Right atrium auricular region (tissue), 2 donors: ENCODE measurements at places on chromosomes 5 and 9.

GRCh38 chr5:37197340-37198050 is 51.7 kb downstream of the CPLANE1 start:
- DNase-seq: no peak

GRCh38 chr9:134375011-134375390 is 48.7 kb downstream of the RXRA start:
- peak; percentile 82 for DNase-seq

GRCh38 chr5:33978306-33978705 is 6.2 kb downstream of the SLC45A2 start:
- DNase-seq: no peak

GRCh38 chr9:7536310-7536939 is 263.2 kb downstream of the DMAC1 start:
- no peak for DNase-seq

DNA sequence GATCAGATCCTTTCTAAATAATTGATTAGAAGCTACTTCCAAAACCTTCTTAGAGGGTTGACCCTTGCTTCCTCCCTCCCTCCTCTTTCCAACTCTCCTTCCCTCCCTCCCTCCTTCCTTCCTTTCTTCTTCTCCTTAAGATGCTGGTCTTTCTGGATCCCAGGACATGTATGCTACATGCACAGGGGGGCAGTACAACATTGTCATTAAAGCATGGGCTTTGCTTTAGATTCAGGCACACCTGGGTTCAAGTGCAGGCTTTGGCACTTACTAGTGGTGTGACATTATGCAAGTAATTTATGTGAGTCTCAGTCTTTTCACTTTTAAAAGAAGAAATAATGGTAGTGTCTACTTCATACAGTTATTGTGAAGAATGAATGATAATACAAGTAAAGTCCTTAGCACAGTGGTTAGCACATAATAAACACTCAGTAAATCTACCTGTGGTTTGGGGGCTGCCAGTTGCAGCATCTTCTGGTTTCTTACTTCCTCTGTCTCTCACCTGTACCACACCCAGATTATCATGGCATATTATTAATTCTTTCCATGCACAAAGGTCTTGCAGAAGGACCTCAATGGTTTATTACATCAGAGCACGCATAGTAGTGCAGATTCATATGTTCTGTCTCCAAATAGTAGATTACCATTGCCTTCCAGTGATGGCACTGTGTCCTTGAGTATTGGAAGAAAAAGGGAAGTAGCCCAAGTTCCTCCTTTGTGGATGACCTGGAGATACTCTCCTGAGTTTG is 154.1 kb downstream of the ARHGAP26 start:
- no peak for DNase-seq

DNA sequence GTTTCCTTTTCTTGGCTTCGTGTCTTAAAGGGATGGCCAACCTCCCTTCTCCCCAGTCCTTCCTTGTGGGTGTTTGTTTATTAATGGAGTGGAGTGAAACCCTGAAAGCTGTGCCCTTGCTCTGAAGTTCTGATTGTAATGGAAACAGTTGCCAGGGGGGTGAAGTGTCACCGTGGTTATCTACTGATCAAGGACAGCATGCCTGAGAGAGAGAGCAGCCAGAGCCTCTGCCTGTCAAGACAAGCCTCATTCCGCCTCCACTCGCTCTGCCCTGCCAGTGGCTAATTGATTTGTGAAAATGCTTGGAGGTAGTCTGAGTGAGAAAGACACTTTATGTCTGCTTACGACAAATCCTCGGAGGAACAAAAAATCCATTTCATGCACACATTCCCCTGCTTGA is 143.7 kb upstream of the SLC30A5 start:
- no peak for DNase-seq
